LoVo (cell line): ENCODE measurements at places on chromosomes 2 and 18.

GRCh38 chr2:1976112-1976511 is 231.8 kb upstream of the PXDN start:
- DNase-seq: no peak

- no peak for DNase-seq
These were observed 5.2 kb downstream of the KLHL29 start for GRCh38 chr2:23390152-23390551.

DNA sequence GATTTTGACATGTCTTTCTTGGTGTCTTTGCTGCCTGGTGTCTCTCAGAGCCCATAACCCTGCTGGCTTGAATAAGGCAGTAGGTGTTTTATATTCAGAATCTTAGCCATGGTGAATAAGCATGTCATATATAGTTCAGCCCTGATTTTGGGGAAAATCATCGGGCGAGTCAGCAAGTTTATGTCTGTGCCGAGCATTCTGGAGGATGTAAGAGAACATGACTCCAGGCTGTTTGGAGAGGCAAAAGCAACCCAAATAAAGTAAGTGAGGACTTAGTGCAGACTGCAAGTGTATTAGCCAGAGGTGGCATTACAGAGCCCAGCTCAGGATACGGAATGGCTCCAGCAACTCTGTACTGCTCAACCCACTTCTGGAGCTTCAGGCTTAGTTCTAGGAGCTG is 50.3 kb downstream of the TCF7L1 start:
- no peak for DNase-seq

- DNase-seq: no peak
These were observed 1928.8 kb upstream of the CELF4 start for GRCh38 chr18:39494211-39494896.

GRCh38 chr2:88626171-88627054 is 851 bp downstream of the EIF2AK3 start:
- peak; percentile 21 for DNase-seq

- no peak for DNase-seq
These were observed 262.1 kb downstream of the EPHA4 start for GRCh38 chr2:221309892-221310583.

DNA sequence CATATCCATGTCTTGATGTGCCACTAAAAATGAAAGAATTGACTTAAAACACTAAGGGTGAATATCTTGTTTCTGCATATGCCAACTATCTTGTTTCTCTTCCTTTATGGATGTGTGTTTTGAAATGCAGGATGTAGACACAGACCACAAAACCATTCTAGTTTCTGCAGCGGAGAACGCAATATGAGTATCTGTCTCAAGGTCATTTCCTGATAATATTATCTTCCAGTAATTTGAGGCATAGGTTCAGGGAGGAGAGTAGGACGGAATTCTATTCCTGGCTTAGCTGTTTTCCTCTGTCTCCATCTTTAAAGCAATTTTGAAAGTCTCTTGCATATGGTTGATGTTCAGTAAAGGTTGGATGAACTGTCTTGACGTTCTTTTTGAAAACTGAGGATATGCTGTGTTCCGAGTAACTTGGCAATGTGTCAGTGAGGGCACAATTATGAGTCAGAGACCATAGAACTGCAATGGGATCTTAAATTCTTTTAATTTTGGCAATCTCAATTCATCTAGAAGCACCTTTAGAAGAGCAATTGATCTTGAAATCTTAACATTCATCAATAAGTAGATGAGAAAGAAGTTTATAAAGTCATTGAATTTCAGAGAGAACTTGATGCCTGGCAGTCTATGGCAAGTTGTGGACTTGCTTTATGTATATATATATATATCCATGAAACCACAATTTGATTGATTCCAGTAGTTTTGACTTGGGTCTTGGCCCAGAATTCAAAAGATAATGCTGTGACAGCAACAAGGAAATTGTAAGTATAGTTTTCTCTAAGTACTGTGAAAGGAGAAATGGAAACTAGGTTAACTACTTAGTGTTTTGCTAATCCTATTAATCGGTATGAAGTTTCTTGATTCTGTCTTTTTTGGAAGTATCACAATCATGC is 24.8 kb downstream of the RAB27B start:
- no peak for DNase-seq

GRCh38 chr18:67961701-67962440 is 445.4 kb upstream of the DSEL start:
- no peak for DNase-seq

- DNase-seq: peak; percentile 40
These were observed 56.3 kb downstream of the MARCHF4 start for GRCh38 chr2:216315802-216316603.

- DNase-seq: no peak
These were observed 1841.3 kb upstream of the CELF4 start for GRCh38 chr18:39406941-39407340.

- no peak for DNase-seq
These were observed 37.9 kb upstream of the ZCCHC2 start for GRCh38 chr18:62484941-62485340.

- no peak for DNase-seq
These were observed 392.7 kb upstream of the ID2 start for GRCh38 chr2:8289111-8289510.

DNA sequence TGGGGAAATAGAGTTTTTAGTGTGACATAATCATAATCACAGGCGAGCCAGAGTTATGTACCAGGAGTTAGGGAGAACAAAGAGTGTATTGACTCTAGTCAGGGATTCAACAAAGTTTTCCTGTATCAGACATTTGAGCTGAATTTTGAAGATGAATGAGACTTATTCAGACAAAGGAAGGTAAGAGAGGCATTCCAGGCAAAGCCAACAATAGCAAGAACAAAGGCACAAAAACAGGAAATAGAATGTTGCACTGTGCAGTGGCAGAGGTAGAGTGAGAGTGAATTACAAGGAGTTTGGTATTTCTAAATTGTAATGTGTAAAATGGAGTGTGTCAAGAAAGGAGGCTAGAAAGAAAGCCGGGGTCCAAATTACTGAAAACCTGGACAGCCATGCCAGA is 156.2 kb downstream of the CCDC148 start:
- DNase-seq: no peak

DNA sequence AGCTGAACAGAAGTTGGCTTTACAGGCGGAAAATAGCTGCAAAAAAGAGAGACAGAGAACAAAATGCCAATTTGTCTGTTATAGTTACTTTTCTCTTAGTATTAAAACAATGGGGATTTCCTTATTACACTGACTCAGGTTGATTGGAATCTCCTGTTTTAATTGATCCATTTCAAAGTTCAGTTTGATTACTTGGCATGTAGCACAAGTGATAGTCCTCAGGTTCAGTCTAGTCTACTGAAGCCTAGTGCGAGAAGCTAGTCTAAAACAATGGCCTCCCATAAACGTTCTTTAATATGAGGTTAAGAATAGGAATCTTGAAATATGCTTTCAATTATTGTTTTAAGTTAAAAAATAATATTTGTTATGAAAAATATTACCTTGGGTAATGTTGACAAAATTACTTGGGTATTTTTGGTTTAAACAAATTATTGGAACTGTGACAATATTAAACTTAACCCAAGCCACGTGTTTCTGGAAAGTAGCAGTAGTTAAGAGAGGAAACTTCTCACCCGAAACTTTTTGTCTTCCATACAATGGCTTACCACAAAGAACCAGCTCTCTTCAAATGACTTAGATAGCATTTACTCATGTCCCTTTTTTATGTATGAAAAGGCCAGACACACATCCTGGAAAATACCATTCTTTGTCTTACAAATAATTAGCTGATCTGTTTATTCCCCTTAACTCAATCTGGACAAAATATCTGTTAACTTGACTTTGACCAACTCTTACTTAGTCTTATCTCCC is 1326.2 kb upstream of the TMEFF2 start:
- DNase-seq: no peak

- no peak for DNase-seq
These were observed 22.7 kb upstream of the DSC1 start for GRCh38 chr18:31185186-31185950.

DNA sequence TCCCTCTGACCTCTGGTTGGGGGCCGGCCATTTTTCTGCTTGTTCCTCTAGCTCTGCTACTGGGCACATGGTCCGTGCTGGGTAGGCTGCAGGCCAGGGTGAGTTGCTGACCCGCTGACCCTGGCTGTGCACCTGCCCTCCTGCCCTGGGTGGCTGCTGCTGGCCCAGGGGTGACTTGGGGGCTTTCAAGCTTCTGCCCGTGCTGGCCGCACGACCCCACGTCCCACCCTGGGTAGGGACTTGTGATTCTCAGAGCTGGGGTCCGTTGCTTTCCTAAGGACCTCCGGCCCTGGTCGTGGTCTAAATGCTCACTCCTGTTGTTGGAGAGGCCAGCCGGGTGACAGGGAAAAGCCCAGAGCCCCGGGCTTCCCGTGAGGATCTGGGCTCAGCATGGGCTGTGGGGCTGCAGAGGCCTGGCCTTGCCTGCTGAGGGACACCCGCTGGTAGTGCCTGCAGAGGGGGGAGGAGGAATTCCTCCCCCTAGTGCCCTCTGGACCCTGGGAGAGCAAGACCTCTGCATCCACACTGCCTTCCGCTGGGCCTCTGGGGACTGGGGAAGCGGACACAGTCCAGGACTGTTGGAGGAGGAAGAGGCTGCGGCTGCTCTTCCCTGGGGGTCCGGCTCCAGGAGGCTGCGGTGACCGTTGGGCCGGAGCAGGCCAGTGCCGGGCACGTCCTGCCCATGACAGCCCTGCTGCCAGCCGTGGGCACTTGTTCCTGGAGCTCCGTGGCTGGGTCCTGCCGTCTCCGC is 6.3 kb upstream of the GAL3ST2 start:
- DNase-seq: no peak
